ENCODE measurements at places on chromosomes 4 and X. TPM values are rescaled to one million over a fixed set of nuclear protein-coding genes. Genes with fewer than 3 reads are reported as not detected.

PFKFB1 gene
- total RNA-seq = 0.99 TPM

RBM46 gene
- total RNA-seq = not detected

UGT2A1 gene
- total RNA-seq = not detected

NOX1 gene
- not detected for total RNA-seq

GPR143 gene
- total RNA-seq = not detected

SEC24D gene
- total RNA-seq = 36.4 TPM

MED14 gene
- total RNA-seq = 71.3 TPM
